Cerebellar cortex (tissue), 1 donor: ENCODE measurements at places on chromosomes 16 and 17.

- DNase-seq, result no peak
These were observed 155.7 kb downstream of the CMIP start for GRCh38 chr16:81600275-81600674.

DNA sequence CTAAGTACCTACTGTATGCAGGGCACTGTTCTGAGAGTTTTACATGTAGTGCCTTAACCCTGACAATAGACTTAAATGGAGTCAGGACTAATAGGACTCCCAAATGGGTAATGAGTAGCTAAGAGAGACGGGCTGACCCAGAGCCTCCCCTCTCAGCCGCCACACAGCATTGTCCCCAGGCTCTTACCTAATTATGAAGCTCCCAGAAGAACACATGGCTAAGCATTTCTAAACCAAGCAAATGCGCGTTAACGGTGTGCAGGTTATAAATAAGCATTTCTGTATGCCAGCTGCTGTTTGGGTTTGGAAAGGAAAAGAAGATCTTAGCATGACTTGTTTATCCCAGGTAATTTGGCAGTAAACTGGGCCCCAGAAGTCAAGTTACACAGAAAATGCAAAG is 14.3 kb downstream of the KATNIP start:
- DNase-seq, result no peak

- DNase-seq, result no peak
These were observed 29.8 kb downstream of the TMEM132E start for GRCh38 chr17:34609210-34609609.

- DNase-seq, result no peak
These were observed 45.7 kb downstream of the VAT1L start for GRCh38 chr16:77833921-77834634.

DNA sequence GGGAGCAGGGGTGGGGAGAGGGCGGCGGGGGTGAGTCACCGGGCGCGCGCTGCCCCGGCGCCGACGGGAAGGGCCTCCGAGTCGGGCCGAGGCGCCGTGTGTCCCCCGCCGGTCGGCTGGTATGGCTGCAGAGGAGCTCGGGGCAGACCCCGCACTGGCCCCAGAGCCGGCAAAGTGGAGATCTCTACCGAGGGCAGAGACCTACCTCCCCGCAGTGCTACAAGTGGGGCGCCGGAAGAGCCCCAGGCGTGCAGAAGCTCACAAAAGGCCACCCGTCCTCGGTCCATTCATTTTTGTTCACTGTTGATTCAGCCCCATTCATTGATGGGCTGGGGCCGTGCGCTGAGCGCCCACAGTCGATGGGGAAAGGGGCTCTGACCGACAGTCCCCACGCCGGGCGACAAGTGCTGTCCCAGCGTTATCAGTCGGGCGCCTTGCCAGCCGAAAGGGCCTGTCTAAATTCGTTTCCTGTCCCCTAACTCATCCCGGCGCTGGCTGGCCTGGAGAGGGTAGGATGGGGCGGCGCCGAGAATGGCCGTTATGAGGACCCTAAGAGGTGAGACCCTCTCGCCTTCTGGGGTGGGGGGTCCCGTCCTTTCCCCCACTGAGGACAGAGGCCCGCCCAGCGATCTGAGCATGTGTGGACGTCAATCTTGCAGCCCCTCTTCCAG is 709 bp upstream of the ENO3 start:
- no peak for DNase-seq

DNA sequence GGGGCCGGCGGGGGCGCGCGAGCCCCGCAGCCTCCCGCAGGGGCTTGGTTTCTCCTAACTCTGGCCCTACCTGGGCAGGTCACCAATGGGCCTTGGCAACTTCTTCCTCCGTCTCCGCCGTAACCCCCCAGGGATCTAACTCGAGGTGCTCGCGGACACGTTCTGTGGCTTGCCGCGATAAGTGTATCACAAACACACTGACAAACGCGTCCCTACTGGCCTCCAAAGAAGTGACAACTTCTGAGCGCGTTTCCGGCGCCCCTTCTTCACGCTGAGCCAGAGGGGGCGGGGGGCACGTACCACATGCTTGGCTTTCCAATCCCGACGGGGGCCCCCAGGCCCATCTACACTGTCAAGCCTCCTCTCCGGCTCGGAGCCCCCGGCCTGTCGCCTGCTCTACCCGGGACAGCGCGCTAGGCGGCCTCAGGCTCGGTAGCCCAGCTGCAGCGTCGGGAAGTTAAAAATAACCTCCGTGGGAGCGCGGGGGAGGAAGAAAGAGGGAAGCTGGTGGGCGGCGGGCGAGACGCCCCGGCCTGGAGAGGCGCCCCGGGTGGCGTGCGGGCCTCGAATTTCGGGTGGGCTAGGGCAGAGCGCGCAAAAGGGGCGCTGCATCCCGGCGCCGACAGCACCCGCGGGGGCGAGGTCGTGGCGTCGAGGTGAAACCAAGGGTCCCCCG is 725 bp upstream of the SPHK1 start:
- DNase-seq, result no peak

GRCh38 chr17:43423777-43424455 is 25.1 kb downstream of the ARL4D start:
- DNase-seq, result no peak

DNA sequence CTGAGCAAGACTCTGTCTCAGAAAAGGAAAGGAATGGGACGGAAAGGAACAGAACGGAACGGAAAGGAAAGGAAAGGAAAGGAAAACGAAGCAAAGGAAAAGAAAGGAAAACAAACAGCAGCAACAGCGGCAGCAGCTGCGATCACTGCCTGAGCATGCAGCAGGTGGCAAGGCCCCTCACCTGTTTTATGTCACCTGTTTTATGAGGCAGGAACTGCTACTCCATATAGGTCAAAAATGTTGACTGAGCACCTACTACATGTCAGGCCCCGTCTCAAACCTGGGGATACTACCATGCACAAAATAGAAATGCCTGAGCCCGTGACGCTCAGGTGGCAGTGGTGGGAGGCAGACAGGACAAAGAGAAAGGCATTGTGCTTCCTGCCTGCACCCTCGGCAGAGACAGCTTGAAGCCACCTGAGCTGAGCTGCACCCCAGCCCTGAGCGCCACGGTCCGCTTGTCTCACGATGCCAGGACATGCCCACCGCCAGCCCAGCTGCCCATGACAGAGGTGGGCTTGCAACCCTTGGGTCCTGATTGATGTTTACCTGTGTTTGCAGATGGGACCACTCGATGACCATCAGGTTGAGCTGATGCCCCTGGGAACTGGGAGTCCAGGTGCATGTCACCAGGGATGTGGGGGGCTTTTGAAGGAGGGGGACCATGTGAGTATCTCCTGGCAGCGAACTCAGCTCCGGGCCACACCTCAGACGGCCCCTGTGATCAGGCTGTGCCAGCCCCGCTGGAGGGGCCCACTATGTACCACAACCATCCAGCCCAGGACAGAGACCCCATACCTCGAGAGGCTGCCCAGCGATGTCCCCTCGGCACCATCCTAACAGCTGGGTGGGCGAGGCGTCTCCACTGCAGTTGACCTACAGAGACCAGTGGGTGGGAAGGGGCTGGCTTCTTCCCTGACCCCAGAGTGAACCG is 77.4 kb downstream of the RMI2 start:
- no peak for DNase-seq
